A549 treated with dexamethasone at 1 μM for 4 hours (cell line): ENCODE measurements at places on chromosomes 6 and 20. TPM values are rescaled to one million over a fixed set of nuclear protein-coding genes. Genes with fewer than 3 reads are reported as not detected.

Gene TMEM200A
- total RNA-seq = 0.03 to 0.06 TPM (median 0.06 TPM) in 5 replicates

Gene DUSP22
- total RNA-seq = 12.0 to 14.8 TPM (median 13.3 TPM) in 5 replicates

Gene TRDN
- not detected in 5 replicates for total RNA-seq

Gene PCK1
- total RNA-seq = 0.05 to 0.16 TPM (median 0.13 TPM) in 5 replicates

Gene OR2J3
- not detected in 5 replicates for total RNA-seq

Gene ENPP1
- 1.3 to 2.0 TPM (median 1.6 TPM) in 5 replicates for total RNA-seq

Gene MAVS
- 16.8 to 29.1 TPM (median 27.2 TPM) in 5 replicates for total RNA-seq

Gene SLC25A27
- 0.10 to 0.66 TPM (median 0.50 TPM) in 5 replicates for total RNA-seq

Gene ELOVL4
- 1.4 to 1.8 TPM (median 1.6 TPM) in 5 replicates for total RNA-seq

Gene TNFRSF6B
- 0.77 to 0.97 TPM (median 0.84 TPM) in 4 of 5 replicates, not detected in the other for total RNA-seq

Gene NOX3
- not detected in 5 replicates for total RNA-seq

Gene TMEM244
- not detected in 5 replicates for total RNA-seq

Gene CFAP206
- total RNA-seq = 0.31 to 0.57 TPM (median 0.38 TPM) in 5 replicates

Gene MLN
- not detected in 5 replicates for total RNA-seq

Gene PNLDC1
- 0.04 to 0.06 TPM (median 0.05 TPM) in 3 of 5 replicates, not detected in the others for total RNA-seq

Gene ERVFRD-1
- not detected in 5 replicates for total RNA-seq

Gene LGSN
- total RNA-seq = 1.9 to 3.7 TPM (median 2.7 TPM) in 5 replicates

Gene IER3
- total RNA-seq = 39.2 to 58.3 TPM (median 55.1 TPM) in 5 replicates

Gene NTSR1
- 0.03 to 0.14 TPM (median 0.07 TPM) in 5 replicates for total RNA-seq
